ENCODE measurements at places on chromosomes 5 and 9.

DNA sequence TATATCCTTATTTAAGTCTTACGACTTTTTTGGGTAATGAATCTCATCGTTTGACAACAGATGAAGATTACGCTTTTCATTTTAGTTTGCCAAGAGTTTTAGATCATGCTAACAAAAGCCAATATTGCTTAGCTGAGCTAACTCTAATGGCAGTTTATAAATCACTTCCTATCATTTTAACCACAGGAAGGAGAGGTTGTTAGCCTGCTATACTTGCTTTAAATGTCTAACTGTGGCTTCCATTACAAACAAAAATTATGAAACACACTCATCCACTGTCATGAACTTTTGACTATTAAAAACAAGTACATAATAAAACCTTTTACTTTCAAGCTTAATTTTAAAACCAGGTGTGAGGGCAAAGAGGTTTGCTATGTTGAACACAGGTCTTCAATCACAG is 53.7 kb upstream of the ANKH start:
- no peak for DNase-seq

- DNase-seq, result peak; percentile 59
Observed at GRCh38 chr5:173697931-173698579, 81.6 kb upstream of the BOD1 start.

DNA sequence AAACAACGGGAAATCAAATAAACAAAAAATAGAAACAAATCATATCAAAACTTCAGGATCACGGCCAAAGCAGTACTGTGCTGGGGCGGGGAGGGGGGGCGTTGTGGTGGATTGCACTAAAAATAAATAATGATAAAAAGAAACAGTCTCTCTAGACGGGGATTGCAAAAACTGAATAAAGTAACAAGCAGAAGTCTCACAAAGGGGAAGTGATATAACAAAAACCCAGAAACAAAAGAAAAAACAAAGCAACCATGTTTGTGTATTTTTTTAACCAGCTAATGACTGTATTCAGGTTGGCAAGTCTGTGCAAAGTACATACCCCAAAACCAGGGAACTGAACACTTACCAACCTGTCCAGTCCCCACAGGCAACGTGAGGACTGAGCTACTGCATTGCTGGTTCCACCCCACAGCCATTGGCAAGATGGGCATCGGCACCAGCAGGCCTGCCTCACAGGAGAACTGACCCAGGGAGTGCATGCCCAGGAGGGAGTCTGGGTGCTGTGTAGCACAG is 24.1 kb downstream of the BICD2 start:
- no peak for DNase-seq

- DNase-seq, result no peak
Observed at GRCh38 chr5:91690921-91691320, 307.8 kb upstream of the ARRDC3 start.

- no peak for DNase-seq
Observed at GRCh38 chr9:111622626-111623025, 8.5 kb upstream of the DNAJC25 start.

- no peak for DNase-seq
Observed at GRCh38 chr9:137741330-137741729, 122.5 kb downstream of the EHMT1 start.

GRCh38 chr5:35626553-35626952 is 8.9 kb downstream of the SPEF2 start:
- no peak for DNase-seq

GRCh38 chr5:59328709-59329296 is 564.7 kb downstream of the PDE4D start:
- DNase-seq, result no peak

DNA sequence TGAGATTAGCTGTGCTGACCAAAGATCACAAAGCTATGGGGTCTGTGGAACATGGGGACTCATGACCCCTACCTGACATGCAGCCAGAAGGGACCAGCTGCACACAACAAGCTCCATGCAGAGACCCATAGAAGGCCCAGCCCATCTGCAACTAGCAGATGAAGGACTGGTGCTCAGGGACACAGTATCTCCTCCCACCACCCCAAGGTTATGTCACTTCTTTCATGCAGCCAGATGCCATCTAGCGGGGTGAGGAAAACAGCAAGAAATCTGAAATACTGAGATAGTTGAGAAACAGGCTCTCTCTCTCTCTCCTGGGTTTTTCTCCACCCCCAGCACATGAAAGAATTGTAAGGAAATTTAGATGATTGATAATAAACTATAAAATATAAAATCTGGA is 161.3 kb upstream of the DAPK1 start:
- DNase-seq, result no peak

- no peak for DNase-seq
Observed at GRCh38 chr9:72627956-72628540, 106.6 kb downstream of the TMC1 start.

DNA sequence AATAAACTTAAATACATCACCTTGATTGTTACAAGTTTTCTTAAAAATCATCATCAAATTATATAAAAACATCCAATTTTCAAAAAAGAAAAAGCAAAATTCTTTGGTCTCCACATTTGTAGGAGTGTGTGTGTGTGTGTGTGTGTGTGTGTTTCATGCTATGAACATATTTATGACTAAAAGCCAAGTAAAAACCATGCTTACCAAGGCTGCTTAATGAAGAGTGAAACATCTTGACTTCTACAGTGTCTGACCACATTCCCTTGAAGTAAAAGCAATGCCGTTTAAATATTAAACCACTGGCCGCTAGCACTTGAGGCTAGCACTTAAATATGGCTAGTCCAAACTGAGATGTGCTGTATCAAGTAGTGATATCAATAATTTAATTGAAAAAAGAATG is 549.1 kb upstream of the CCNG1 start:
- DNase-seq, result no peak

DNA sequence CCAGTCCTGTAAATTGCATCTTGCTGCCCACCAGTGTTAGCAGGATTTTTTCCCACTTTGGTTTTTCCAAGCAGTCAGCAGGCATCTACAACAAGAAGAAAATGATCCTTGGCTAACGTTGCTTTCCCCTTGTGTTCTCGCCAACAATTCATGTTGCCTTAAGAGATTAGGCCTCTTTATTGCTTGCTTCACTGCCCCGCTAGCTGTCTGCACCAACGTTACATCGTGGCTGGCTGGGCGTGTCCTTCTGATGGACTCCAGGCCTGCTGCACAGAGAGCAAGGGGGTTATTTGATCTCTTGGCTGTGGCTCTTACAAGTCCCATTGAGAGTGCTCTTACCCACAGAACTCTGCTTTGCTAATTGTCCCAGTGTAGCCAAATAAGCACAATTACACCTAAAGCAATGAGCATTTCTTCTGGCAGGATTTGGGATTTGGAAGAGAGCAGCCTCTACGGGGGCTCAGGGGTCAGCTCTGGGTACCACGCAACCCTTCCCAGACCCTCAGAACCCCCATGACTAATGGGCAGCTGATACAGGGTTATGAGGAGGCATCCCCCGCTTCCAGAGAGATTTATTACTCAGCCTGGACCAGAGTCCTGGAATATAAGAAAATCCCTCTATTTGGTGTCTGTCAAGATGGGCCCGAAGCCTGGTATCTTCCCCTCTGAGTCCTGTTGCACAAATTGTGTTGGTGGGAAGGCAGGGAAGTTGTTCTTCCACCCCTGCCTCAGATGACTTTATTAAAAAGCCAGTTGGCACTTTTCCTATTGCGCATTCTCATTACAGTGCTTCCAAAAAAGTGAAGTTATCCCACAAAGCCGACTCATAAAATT is 17.6 kb downstream of the DCANP1 start:
- DNase-seq, result no peak

DNA sequence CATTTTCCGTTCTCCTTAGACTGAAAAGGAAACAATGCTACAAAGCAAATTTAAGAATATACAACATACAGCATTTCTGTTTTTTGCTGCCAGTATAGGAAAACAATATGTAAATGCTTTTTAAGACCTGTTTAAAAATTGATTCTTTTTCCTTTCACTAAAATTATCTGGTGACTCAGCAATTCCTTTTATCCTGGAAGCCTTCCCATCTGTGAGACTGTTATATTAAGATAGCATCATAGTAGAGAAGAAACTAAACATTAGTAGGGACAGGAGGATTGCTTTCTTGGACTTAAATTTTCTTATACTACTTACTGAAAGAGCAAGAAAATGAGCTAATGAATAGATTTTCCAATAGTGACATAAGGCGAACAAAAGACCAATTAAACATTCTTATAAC is 30.0 kb upstream of the GPR21 start:
- no peak for DNase-seq

DNA sequence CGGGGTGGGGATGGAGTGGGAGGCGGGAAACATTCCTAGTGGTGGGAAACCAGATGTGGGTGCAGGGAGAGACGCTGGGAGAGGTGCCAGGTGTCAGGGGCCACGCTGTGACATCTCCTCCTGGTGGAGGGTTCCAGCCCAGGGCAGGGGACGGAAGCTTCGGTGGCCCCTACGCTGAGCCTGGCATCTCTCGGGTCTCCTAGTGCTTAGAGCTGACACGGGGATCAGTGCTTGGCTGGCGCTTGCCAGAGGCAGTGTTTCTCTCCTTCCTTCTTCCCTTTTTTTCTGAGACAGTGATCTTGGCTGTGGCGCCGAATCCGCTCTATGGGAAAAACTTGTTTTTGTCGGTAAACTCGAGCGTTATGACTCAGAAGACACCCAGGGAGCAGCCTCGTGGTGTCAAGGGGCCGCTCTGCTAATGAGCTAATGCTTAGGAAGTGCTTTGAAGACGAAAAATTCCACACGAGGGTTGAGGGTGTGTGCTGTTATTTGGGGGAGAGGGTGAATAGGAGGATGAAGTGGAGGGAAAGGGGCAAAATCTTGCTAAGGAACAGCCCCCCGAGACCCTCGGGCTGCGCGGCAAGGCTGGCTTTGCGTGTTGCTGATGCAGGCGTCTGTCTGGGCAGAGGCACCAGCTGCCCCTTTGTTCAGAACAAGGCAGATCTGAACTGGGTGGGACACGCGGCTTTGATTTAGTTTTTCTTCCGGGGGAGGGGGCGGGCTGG is 20.4 kb upstream of the IER5L start:
- DNase-seq, result no peak

DNA sequence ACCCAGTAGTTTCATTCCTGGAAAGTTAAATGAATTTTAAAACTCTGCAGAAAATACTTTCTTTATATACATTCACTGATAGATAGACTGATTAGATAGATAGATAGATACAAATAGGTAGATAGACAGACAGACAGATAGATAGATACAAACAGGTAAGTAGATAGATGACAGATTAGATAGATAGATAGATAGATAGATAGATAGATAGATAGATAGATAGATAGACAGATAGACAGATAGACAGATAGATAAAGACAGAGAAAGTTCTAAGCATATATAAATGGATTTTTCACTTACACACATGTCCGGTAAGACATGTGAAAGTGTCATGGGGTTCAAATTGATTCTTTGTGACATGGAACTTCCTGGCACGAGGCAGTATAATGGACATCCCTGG is 349.7 kb downstream of the CDK5RAP2 start:
- no peak for DNase-seq

GRCh38 chr5:122138356-122138755 is 9.0 kb downstream of the ZNF474 start:
- no peak for DNase-seq

DNA sequence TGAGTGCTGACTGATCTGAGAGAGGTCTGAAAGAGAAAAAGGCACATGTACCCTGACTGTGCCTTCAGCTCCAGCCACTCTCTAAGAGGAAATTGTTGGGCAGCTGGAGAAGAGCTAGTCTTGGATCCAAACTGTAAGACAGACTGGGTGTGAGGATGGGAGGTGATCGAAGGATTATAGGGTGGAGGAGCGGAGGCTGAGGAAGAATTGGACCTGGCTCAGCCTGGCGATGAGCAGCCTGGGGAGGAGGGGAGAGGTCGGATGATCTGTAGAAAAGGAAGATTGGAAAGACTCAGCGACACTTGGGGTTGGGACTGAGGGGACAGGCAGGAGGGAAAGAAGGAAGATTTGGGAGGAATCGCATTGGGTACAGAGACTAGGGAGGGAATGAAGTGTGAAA is 98.6 kb upstream of the SLC25A48 start:
- DNase-seq, result no peak

- no peak for DNase-seq
Observed at GRCh38 chr9:114461468-114461867, 43.8 kb downstream of the WHRN start.

- DNase-seq, result no peak
Observed at GRCh38 chr5:125798307-125798706, 624.9 kb upstream of the GRAMD2B start.

- no peak for DNase-seq
Observed at GRCh38 chr5:31880449-31880848, 241.5 kb downstream of the PDZD2 start.

DNA sequence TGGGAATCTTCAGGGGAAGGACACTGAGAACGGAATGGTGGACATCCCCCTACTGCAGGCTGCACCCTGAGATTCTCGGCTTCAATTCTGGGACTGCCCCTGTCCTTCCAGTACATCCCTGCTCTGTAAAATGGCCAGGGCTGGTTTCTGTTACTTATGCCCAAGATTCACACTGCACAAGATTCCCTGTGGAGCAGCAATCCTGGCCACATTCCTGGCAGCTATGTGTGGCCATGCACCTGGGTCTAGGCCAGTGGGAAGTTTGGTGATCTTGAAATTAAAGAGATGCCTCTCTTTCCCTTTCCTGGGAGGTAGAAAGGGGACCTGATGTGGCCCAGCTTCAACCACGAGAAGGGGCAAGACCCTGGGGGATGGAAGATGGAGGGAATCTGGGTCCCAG is 27.6 kb downstream of the WHRN start:
- DNase-seq, result no peak

- DNase-seq, result no peak
Observed at GRCh38 chr5:165457859-165458481, 1952.6 kb downstream of the MAT2B start.

- no peak for DNase-seq
Observed at GRCh38 chr5:172104021-172104420, 84.0 kb downstream of the STK10 start.

DNA sequence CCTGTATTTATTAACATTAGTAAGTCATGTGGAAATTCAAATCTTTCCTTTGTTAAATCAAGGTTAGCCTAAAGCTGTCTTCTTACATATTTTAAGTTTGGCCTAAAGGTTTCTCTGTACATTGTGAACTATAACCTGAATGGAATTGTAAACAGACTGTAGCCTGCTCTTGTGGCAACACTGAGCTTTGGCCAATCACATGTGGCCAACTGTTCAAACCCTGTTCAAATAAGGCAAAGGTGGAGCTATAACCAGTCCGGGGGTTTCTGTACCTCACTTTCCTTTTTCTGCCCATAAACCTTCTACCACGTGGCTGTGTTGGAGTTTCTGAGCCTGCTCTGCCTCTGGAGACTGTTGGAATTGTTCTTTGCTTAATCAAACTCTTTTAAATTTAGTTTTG is 3.3 kb upstream of the HAPLN1 start:
- DNase-seq, result no peak

DNA sequence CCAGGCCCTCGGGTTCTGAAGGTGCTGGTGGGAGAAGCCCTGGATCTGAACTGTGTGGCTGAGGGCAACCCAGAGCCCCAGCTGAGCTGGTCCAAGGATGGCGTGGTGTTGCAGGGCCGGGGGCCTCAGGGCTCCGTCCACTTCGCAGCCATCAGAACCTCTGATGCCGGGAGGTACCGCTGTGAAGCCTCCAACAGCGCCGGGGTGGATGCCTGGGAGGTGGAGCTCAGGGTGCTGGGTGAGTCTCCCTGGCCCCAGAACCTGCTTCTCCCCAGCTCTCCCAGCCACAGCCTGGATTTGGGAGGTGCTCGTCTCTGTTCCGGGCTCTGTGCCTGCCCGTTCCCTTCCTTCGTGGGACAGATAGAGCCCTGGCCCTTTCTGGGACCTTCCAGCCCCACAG is 75.6 kb downstream of the HMCN2 start:
- DNase-seq, result no peak

- DNase-seq, result no peak
Observed at GRCh38 chr9:134544388-134545214, 97.0 kb upstream of the COL5A1 start.
